ENCODE measurements at places on chromosomes 13 and 19.

- no peak for DNase-seq
Measured at GRCh38 chr19:23802290-23802689, 43.6 kb upstream of the ZNF681 start.

DNA sequence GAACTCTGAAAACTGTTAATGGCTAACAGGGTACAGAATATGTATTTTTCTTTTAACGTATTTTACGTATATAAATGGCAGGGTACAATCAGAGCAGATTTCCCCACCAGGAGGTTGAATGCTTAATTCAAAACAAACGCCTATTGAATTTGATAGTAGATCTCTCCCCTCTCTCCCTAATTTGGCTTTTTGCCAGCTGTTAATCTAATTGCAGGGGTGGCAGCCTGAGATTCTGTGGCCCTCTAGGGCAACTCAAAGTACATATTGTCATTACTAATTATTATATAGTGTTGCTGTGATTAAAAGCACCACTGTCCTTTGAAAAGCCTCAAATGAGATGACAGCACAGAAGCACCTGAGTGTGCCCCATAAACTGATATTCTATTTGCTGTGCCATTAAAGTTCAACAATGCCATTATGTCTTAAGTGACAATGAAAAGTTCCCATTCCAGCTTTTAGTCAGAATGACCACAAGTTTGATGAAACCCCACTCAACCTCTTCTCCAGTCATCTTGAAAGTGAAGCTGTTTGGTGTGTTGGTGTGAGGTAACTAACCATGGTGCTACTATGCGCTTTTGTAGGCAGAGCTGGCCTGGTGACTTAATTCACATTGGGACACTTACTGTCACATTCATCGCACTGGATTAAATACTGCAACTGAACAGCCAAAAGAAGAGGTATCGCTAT is 351.4 kb downstream of the KCNRG start:
- no peak for DNase-seq

DNA sequence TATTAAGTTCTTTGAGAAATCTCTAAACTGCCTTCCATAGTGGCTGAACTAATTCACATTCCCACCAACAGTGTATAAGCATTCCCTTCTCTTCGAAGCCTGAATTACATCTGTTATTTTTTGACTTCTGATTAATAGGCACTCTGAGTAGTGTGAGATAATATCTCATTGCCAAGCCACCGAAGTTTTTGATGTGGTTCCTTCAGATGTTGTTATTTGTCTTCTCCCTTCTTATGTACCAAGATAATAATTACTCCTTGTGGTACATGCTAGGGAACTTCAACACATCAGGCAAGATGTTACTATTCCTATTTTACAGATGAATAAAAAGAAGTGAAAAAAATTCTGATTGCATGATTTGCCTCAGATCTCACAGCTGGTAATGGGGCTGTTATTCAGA is 70.9 kb downstream of the KCTD12 start:
- DNase-seq: no peak

DNA sequence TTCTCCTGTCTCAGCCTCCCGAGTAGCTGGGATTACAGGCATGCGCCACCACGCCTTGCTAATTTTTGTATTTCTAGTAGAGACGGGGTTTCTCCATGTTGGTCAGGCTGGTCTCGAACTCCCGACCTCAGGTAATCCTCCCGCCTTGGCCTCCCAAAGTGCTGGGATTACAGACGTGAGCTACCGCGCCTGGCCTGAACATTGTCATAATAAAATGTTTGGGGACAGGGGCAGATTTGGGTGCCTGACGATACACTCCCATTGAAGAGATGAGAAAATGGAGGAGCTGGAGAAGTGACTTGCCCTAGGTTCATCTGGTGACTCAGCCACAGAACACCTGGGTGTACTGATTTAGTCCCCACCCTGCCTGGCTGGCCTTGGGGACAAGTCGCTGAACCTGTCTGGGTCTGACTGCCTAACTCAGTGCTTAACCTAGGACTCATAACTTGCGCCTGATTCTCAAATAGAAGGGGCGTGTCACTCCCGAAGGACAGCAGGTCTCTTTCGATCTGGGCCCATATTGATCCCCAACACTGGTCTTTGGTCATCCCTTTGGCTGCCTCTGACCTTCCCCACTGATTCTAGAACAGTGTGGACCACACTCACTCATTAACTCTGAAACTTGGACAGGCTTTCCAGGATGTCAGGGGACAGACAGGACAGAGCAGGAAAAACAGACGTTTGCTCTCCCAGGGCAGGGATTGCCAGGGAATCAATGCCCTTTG is 7.6 kb upstream of the BICRA start:
- DNase-seq: no peak

DNA sequence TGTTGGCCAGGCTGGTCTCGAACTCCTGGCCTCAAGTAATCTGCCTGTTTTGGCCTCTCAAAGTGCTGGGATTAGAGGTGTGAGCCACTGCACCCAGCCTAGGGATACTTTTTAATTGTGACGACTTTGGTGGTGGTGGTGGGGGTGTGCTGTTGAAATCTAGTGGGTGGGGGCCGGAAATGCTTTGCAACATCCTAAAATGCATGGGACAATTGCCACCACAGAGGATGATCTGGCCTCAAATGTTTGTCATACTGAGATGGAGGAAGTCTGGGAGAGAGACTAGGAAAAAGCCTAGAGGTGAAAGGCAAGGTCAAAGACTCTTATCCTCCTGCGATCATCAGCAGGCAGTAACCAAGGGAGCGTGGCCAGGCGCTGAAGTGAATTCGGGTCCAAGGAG is 1.4 kb downstream of the NWD1 start:
- DNase-seq: no peak

DNA sequence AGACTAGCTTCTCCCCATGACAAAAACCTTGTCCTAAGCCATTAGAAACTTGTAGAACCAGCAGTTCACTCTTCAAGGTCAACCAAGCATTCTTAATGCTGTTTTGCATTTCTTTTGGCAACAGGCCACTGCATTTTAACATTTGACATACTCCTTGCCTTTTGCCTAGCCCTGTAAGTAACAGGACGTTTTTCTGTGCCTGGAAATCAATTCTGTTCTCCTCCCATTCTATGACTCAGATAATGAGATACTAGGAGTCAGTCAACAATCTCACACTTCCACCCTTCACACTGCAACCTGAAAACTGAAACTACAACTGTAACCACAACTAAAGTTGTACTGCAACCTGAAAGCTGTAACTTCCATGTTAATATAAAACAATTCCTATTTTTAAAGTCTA is 268.7 kb downstream of the MZT1 start:
- DNase-seq: no peak

DNA sequence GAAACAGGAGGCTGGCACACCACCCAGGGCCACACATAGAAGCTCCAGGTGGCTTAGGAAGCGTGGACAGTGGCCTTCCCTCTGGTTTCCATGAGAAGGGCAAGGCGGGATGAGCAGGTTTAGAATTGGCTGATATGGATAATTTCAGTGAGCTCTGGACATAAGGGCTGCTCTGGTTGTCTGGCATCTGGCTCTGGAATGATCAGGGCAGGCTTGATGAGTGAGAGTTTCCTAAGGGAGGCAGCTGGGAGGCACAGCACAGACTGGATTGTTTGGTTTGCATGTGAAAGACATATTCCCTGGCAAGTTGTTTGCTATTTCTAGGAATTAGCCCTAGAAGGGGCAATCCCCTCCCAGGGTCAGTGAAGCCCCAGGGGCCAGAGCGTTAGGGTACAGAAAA is 129.5 kb downstream of the ATP8A2 start:
- DNase-seq: no peak

DNA sequence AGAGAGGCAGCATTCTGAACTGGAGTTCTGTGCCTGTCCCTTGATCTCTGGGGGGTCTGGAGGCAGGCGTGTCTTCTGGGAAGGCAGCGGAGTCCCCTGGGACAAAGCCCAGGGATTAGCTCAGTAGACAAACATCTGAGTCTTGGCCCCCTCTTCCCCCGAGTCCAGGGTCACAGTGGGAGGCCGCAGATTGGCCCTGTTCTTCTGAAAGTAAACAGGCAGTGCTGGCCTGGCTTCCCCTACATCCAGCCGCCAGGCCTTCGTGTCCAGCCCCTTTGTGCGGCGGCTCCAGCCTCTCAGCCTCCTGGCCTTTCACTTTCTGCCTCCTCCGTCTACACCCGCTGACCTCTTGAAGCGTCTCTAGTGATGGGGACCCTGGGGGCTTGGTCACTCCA is 989 bp downstream of the NFILZ start:
- peak; percentile 56 for DNase-seq

GRCh38 chr19:22602631-22603272 is 31.4 kb upstream of the ZNF492 start:
- no peak for DNase-seq

- DNase-seq: peak; percentile 84
Measured at GRCh38 chr19:57103573-57104277, 16.1 kb upstream of the USP29 start.

GRCh38 chr19:49119411-49120324 is at the start of gene PPFIA3:
TSS of gene PPFIA3 (plus strand) at chr19:49119544. CDS start at chr19:49127874, 8,330 bp downstream.
- peak; percentile 86 for DNase-seq

- DNase-seq: no peak
Measured at GRCh38 chr13:45850027-45850613, 1.4 kb downstream of the SIAH3 start.
